Lower leg skin (tissue), 4 donors: ENCODE measurements at places on chromosomes 16 and 17. TPM values are rescaled to one million over a fixed set of nuclear protein-coding genes. Genes with fewer than 3 reads are reported as not detected.

Gene HOXB6
- 4.6 TPM for total RNA-seq

Gene LITAFD
- not detected for total RNA-seq

Gene CDK5R1
- total RNA-seq: 4.8 TPM

Gene SULT1A3
- total RNA-seq: 19.3 TPM
